ENCODE measurements at places on chromosomes 1 and 21. TPM values are rescaled to one million over a fixed set of nuclear protein-coding genes. Genes with fewer than 3 reads are reported as not detected.

Gene FCAMR
- 1.0 TPM for total RNA-seq

Gene GPR137B
- 9.5 TPM for total RNA-seq

Gene COL24A1
- 0.50 TPM for total RNA-seq

Gene CD160
- 0.92 TPM for total RNA-seq

Gene TRNP1
- total RNA-seq = 3.0 TPM

Gene SPEN
- 47.6 TPM for total RNA-seq

Gene CLDN17
- total RNA-seq = not detected

Gene TTC4
- 12.6 TPM for total RNA-seq

Gene PGLYRP3
- total RNA-seq = not detected

Gene SLAMF9
- not detected for total RNA-seq

Gene SPRR5
- not detected for total RNA-seq

All from left colon (tissue), 2 donors.